ENCODE measurements at places on chromosomes 1 and 21.

- DNase-seq: peak; percentile 40
Observed at GRCh38 chr1:229209386-229209785, 61.5 kb upstream of the RAB4A start.

DNA sequence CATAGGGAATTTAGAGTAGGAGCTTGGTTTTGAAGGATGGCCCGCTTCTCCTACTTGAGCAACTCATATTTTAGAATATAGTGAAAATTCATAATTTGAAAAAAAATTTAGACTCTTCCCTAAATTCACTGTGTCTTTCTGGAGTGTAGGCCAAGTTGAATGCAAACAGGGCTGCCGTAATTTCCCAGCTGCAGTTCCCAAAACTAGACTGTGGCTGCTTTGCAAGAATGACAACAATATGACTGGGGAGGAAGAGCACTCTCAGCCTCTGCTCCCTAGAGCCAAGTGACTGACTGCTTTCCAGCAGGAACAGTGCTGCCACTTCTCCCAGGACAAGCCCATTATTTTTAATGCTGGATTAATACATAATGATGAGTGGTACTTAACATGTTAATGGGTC is 209.0 kb downstream of the RHOU start:
- no peak for DNase-seq

- no peak for DNase-seq
Observed at GRCh38 chr1:5730272-5731109, 261.7 kb downstream of the NPHP4 start.

DNA sequence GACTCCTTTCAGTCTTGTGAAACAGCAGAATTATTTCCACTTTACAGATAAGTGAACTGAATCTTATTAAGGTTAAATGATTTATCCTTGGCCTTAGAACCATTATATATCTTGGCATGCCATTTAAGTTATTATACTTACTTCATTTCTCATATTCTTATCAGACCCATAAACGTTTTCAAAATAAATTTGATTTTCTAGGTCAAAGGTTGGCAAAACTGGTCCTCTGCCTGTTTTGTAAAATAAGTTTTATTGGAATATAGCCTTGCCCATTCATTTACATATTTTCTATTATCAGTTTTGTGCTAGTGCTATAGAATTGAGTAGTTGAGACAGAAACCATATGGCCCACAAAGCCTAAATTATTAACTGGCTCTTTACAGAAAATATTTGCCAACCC is 32.9 kb upstream of the SNRPE start:
- no peak for DNase-seq

Measured in CD4-positive, CD25-positive, alpha-beta regulatory T cell (primary cell).